ENCODE measurements at places on chromosomes 6 and 20. TPM values are rescaled to one million over a fixed set of nuclear protein-coding genes. Genes with fewer than 3 reads are reported as not detected.

Gene CCN6
- 0.43 TPM for polyA plus RNA-seq

Gene PLAGL1
- 126 TPM for polyA plus RNA-seq

Gene OR2B6
- 0.07 TPM for polyA plus RNA-seq

DNA sequence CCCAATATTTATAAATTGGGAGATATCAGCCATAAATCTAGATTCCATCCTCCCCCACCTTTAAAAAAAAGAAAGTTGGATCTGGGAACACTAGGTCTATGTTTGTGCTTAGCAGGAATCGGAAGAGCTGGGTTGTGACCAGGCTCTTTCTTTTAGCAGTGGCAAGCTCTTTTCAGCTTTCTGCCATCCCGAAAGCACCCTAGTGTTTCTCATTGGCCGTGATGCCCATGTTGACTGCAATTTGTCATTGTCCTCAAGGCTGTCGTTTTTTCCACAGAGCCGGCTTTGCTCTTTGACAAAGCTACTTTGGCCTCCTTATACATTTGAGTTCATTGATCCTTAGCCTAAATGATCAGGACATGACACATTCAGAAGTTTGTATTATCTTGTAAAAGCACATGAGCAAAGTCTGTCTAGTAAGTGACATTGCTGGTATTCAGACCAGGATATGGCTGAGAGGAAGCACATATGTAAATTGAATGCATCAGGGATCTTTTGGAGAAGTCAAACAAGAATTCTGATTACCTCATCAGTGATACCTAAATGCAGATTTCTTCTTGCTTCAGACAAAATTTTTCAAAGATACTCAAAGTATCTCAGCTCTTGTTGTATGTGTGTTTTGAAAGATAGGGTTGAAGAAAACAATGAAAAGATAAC is 50.1 kb downstream of the CARMIL1 start:
- no peak for DNase-seq
- peaks cover 16% of the 10 kb centered on the region for H3K4me1 ChIP-seq
- no peaks in the 10 kb centered on the region for H3K36me3 ChIP-seq

- no peaks in the 10 kb centered on the region for H3K36me3 ChIP-seq
- H3K27ac ChIP-seq = no peak overlapping the region
- H3K27me3 ChIP-seq = no peaks in the 10 kb centered on the region
- no peak for DNase-seq
Observed at GRCh38 chr20:11573507-11573906, 344.2 kb upstream of the BTBD3 start.

DNA sequence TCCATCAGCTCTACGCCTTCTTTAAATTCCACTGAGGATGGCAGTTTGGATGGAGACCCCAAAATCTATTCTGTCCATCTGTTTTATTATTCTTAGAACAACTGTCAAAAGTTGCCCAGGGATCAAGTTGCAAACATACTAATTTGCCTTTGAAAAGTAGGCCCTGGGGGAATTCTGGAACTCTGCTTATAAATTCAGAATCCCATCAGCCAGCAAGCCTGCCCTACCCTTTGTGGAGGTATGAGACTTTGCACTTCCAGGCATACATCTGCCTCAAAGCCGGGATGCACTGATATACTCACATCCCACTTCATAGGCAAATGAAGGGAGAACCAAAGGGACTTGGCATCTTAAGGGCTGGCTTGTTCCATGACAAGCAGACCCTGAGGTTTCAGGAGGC is 93.6 kb downstream of the INSM1 start:
- H3K4me3 ChIP-seq = no peak overlapping the region
- no peaks in the 10 kb centered on the region for H3K4me1 ChIP-seq
- no peaks in the 10 kb centered on the region for H3K27me3 ChIP-seq

Gene FAM209B
- polyA plus RNA-seq = 0.19 TPM

GRCh38 chr6:8059129-8059528 is 5.1 kb downstream of the BLOC1S5 start:
- H3K27ac ChIP-seq = no peak overlapping the region
- H3K4me3 ChIP-seq = no peak overlapping the region
- no peak for DNase-seq
- H3K36me3 ChIP-seq = peaks cover 30% of the 10 kb centered on the region

DNA sequence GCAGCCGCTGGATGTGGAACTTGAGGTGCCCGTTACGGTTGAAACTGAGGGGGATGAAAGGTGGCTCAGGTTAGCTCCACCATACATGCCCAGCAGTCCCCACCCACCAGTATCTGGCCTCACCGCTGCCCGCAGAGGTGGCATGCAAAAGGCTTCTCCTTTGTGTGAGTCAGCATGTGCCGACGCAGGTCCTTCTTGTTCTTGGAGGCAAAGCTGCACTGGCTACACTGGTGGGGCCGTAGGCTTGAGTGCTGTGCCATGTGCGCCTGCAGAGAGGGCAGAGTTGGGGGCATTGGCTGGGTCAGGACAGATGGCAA is 15.8 kb downstream of the PCIF1 start:
- peaks cover 83% of the 10 kb centered on the region for H3K36me3 ChIP-seq
- no peaks in the 10 kb centered on the region for H3K27me3 ChIP-seq
- H3K27ac ChIP-seq = no peak overlapping the region

Gene GABRR1
- 0.06 TPM for polyA plus RNA-seq

GRCh38 chr6:5398530-5398929 is 137.2 kb downstream of the FARS2 start:
- H3K4me1 ChIP-seq = no peaks in the 10 kb centered on the region
- H3K36me3 ChIP-seq = no peaks in the 10 kb centered on the region
- no peak overlapping the region for H3K4me3 ChIP-seq

GRCh38 chr6:39998126-39998525 is 63.9 kb upstream of the MOCS1 start:
- no peaks in the 10 kb centered on the region for H3K36me3 ChIP-seq
- no peak for DNase-seq
- no peak overlapping the region for H3K4me3 ChIP-seq
- H3K27me3 ChIP-seq = no peaks in the 10 kb centered on the region

Gene GPR6
- polyA plus RNA-seq = not detected

Measured in large intestine (tissue), 12 donors.